IPS DF 19.7 (cell line): ENCODE measurements at places on chromosomes 6 and 20.

DNA sequence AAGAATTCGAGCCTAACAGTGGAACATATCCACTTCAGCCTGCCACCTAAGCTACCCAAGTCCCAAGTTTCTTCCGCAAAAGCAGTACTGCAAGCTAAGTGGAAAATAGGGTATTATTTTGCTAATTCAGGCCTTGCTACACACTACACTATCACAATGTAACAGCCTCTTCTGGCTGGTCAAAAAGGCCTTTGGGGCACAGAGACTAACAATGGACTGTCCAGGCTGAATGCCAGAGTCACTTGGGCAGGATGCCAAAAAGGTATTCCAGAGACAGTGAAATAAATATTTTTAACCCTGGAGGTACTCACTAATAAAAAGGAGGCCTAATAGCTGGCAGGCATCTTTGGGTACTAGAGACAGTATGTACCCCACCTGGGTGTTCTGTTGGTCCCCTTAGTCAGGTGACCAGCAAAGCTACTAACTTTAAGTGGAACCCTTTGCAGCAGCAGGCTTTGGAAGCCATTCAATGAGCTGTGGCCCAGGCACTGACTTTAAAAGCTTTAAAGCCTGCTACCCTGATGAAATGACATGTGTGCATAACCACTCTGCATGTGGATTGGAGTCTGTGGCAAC, 692.1 kb downstream of the HTR1B start:
- no peak for DNase-seq

DNA sequence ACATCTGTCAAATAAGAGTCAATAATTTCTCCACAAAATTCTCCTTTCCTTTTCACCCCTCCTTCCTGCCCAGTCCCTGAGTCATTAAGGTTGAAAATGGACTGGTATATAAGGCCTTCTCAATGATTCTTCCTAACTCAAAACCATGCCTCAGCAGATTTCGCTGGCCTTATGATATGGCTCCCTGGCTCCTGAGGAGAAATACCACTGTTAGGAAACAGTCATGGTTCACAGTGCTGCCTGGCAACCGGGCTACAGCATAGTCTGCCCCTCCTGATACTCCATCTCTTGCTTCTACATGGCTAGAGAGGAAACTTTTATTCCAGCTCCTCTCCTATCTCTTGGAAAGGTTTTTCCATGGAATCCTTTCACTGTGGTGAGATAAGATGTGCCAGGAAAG, 4.7 kb downstream of the UBE2J1 start:
- no peak for DNase-seq

- DNase-seq: no peak
Measured at GRCh38 chr20:7765221-7765620, 175.0 kb downstream of the HAO1 start.

- DNase-seq: no peak
Measured at GRCh38 chr20:21559305-21559704, 45.4 kb upstream of the NKX2-2 start.

DNA sequence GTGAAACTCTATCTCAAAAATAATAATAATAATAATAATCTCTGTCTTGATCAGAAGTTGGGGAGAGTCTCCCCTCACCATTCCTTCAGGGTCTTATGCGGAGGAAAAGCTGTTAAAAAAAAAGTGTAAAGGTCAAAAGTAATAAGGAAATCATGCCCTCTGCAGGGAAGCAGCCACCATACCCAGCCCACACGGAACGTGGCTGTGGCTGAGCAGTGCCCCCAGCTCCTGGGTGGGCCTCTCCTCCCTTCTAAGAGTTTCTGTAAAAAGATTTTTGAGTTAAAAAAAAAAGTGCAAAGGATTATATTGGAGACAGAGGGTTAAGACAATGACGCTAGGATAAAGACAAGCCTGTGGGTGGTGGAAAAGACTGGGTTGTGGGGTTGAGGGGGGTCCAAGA, 29.3 kb upstream of the ITCH start:
- no peak for DNase-seq

DNA sequence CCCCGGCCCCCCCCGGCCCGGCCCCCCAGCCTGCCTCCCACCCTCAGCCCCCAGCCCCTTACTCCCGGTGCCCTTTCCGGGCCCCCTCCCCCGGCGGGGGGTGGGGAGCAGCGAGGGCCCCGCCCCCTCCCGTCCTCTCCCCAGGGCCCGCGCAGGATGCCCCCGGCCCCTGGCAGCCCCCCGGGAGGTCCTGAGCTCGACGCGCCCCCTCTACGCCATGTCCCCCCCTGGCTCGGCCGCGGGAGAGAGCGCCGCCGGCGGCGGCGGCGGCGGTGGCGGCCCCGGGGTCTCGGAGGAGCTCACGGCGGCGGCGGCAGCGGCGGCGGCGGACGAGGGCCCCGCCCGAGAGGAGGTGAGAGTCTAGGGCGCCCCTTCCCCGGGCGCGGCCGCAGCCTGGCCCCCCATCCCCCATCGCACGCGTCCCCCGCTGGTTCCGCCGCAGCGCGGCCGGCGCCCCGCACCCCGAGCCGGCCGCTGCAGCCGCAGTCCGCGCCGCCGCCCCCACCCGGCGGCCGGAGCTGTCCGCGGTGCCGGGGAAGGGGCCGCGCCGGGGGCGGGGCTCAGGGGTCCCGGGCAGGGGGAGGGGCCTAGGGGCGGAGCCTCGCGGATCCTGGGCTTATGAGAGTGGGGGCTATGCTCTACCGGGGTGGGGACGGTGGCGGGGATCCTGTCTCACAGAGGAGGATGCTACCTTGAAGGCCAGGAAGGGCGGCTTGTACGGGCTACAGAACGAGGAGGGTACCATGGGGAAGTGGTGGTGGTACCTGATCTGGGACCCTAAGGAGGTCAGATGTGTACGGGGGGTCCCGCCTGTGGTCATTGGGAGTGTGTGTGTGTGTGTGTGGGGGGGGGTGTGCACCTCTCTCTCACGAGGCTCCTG, 516 bp downstream of the TMEM151B start:
- DNase-seq: no peak

DNA sequence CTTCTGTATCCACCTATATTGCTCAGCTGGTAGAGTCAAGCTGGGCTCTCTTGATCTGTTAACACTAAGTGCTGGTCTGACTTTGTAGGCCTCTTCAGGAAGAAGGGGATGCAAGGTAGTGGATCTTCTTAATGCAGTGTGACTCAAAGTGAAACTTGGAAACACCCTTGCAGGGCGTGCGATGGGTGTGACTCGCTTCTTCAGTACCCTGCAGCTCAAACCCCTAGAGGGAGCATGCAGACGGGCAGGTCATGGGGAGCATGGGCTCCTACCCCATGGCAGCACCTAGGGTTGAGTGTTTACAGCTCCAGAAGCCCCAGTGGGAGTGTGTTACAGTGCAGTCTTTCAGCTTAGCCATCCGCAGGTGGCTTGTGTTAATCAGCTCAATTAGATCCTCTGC, 757 bp upstream of the SAMD3 start:
- DNase-seq: no peak

GRCh38 chr6:125924169-125924568, 32.4 kb upstream of the HINT3 start:
- no peak for DNase-seq

DNA sequence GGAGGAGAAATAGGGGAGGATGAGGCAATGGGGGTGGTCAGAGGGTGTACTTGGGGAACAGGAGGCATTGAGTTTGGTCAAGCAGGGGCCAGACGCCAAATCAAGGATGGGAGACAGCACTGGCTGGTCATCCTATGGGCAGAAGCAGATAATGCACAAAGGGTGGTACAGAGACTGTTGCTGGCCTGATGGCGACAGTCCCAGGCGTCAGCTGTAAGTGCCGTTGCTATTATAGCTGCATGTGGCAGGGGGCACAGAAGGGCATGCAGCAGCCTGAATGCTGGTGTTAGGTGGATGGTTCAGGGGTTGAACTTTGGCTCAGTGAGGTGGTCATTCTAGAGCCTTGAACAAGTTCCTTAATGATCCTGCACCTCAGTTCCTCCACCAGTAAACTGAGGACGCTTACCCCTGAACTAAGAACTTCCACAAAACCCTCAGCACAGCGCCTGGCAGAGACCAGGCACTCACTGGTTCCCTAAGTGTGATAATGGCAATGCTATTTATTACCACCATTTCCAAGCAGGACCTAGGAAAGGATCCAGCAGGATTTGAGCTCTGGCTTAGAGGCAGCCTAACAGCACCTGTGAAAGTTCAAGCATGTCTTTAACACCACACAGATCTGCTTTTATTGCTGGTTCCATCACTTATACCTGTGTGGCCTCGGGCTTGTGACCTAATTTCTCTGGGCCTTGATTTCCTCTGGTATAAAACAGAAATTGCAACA, 162.7 kb downstream of the INSM1 start:
- DNase-seq: no peak

DNA sequence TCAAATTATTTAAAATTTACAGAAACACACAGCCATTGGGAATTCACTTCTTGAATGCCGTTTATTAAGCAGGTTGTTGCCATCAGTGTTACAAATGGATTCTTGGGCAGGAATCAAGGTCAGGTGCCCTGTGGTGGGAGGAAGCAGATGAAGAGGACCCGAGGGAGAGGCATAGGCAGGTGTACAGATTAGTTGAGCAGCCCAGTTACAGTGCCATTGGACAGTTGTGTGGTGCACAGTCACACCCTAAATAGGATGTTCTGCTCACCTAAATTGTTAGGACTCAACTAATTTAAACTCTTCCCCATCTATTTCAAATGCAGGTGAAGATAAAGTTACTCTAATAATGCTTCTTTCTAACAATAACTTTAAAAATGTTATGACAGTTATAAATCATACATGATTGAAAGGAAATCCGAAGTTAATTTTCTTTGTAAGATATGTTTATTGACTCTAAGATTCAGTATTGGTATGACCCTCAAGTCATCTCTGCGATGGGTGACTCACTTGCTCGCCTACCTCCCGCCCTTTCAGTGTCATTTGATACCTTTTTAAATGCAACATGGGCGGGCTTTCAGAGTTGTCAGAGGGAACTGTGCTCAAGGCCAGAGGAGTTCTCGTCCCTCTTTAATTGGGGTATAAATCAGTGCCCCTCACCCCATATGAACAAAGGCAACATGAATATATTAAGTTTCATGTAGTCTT, 35.1 kb downstream of the DSE start:
- peak; percentile 20 for DNase-seq

DNA sequence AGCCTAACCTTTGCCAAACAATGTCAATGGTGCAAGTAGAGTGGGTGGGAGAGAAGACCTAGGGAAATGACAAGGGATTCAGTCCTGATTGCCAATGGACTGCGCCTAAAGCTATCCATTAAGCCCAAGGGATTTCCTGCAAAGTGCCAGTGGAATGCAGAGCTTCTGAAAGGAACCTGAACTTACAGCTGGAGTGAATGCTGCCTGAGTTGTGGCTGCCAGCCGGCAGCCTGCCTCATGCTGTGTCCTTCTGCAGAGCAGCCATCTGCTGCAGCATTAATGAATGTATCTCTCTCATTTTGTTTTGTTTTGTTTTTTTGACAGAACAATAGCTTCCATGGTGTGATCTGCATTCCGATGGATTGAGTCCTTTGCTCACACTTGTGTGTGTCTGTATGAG, 44.7 kb downstream of the SLC35F1 start:
- DNase-seq: peak; percentile 80

GRCh38 chr20:37564388-37565133, 36.9 kb upstream of the BLCAP start:
- DNase-seq: no peak
